ENCODE measurements at places on chromosomes 6 and 20. TPM values are rescaled to one million over a fixed set of nuclear protein-coding genes. Genes with fewer than 3 reads are reported as not detected.

MATN4 gene
- polyA plus RNA-seq, result 3.3 TPM

LY6G6C gene
- 0.23 TPM for polyA plus RNA-seq

ARFGEF3 gene
- 5.8 TPM for polyA plus RNA-seq

DYNLT2 gene
- polyA plus RNA-seq, result 4.4 TPM

GJA10 gene
- polyA plus RNA-seq, result not detected

ZBTB46 gene
- 3.2 TPM for polyA plus RNA-seq

SLC22A2 gene
- polyA plus RNA-seq, result 0.94 TPM

NR2E1 gene
- polyA plus RNA-seq, result not detected

MMP24 gene
- 1.8 TPM for polyA plus RNA-seq

FOXS1 gene
- not detected for polyA plus RNA-seq

KCNK16 gene
- polyA plus RNA-seq, result not detected

ZC2HC1B gene
- polyA plus RNA-seq, result not detected

PNPLA1 gene
- polyA plus RNA-seq, result not detected

SLC22A23 gene
- polyA plus RNA-seq, result 7.0 TPM

MTFR2 gene
- polyA plus RNA-seq, result 13.5 TPM

PBOV1 gene
- not detected for polyA plus RNA-seq

DPM1 gene
- polyA plus RNA-seq, result 117 TPM

EMILIN3 gene
- polyA plus RNA-seq, result 0.53 TPM

MCCD1 gene
- not detected for polyA plus RNA-seq

PRL gene
- polyA plus RNA-seq, result not detected

C20orf204 gene
- 0.82 TPM for polyA plus RNA-seq

GABRR2 gene
- not detected for polyA plus RNA-seq

RIPOR3 gene
- 3.9 TPM for polyA plus RNA-seq

MACROD2 gene
- 4.3 TPM for polyA plus RNA-seq

CLIC5 gene
- polyA plus RNA-seq, result 0.12 TPM

BEND6 gene
- 4.5 TPM for polyA plus RNA-seq

PANK2 gene
- polyA plus RNA-seq, result 36.1 TPM

SERINC3 gene
- polyA plus RNA-seq, result 18.1 TPM

LY6G6D gene
- not detected for polyA plus RNA-seq

BICRAL gene
- 3.6 TPM for polyA plus RNA-seq

ARMH2 gene
- not detected for polyA plus RNA-seq

FILIP1 gene
- polyA plus RNA-seq, result 6.4 TPM

LCA5 gene
- polyA plus RNA-seq, result 4.2 TPM

UNC93A gene
- 0.18 TPM for polyA plus RNA-seq

NINL gene
- polyA plus RNA-seq, result 18.0 TPM

SUMO4 gene
- polyA plus RNA-seq, result 2.1 TPM

EBF4 gene
- polyA plus RNA-seq, result 1.4 TPM

ULBP3 gene
- polyA plus RNA-seq, result 0.56 TPM

PERP gene
- polyA plus RNA-seq, result 28.4 TPM

MAN1A1 gene
- polyA plus RNA-seq, result 1.9 TPM

SESN1 gene
- 26.2 TPM for polyA plus RNA-seq

DCDC2 gene
- 0.12 TPM for polyA plus RNA-seq

BTN1A1 gene
- polyA plus RNA-seq, result 0.13 TPM

VWA7 gene
- 0.75 TPM for polyA plus RNA-seq

GFOD1 gene
- 4.1 TPM for polyA plus RNA-seq

RAET1E gene
- polyA plus RNA-seq, result not detected

PLCB4 gene
- polyA plus RNA-seq, result 6.5 TPM

PRDM1 gene
- polyA plus RNA-seq, result 0.90 TPM

CCDC167 gene
- polyA plus RNA-seq, result 21.4 TPM

SEC63 gene
- polyA plus RNA-seq, result 124 TPM
